ENCODE measurements at places on chromosomes 7 and 10.

DNA sequence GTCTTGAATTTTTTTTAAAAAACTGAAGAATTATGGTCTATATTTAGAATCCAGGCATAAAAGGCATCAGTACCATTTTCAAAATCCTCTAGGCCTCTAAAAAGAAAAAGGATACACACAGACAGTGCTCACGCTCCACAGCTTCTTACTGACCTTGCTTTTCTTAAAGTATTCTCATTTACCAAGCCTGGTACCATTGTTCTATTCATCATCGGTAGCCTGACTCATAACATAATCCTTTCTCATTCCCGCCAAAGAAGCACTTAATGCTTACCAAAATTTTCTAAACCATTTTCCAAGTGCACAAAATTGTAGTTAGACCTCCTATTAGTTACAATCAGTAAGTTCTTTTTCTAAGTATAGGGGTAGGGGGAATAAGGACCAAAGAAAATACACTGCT is 54.6 kb downstream of the ATE1 start:
- no peak for DNase-seq

- no peak for DNase-seq
Measured at GRCh38 chr7:37108615-37109014, 340.0 kb downstream of the ELMO1 start.

DNA sequence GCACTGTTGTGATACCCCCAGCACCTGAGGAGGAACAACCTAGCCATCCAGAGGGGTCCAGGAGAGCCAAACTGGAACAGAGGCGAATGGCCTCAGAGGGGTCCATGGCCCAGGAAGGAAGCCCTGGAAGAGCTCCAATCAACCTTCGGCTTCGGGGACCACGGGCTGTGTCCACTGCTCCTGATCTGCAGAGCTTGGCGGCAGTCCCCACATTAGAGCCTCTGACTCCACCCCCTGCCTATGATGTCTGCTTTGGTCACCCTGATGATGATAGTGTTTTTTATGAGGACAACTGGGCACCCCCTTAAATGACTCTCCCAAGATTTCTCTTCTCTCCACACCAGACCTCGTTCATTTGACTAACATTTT is 1.6 kb upstream of the CASP2 start:
- no peak for DNase-seq

DNA sequence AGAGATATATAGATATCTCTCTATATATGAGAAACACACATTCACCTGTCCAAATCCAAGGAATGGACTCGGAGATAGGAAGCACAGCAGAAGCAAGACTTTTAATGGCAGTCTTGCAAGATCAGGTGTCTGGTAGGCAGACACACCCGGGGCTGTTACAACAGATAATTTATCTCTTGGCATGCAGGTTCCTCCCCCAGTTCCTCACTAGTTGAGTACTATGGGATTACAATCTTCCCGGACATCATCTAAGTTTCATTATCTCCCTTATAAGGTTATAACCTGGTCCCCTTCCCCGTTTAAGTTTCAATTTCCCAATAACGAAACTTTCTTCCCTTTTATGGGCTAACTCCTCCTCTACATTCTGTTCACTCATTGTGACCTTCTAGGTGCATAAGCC is 399.3 kb downstream of the PPP1R3A start:
- no peak for DNase-seq

DNA sequence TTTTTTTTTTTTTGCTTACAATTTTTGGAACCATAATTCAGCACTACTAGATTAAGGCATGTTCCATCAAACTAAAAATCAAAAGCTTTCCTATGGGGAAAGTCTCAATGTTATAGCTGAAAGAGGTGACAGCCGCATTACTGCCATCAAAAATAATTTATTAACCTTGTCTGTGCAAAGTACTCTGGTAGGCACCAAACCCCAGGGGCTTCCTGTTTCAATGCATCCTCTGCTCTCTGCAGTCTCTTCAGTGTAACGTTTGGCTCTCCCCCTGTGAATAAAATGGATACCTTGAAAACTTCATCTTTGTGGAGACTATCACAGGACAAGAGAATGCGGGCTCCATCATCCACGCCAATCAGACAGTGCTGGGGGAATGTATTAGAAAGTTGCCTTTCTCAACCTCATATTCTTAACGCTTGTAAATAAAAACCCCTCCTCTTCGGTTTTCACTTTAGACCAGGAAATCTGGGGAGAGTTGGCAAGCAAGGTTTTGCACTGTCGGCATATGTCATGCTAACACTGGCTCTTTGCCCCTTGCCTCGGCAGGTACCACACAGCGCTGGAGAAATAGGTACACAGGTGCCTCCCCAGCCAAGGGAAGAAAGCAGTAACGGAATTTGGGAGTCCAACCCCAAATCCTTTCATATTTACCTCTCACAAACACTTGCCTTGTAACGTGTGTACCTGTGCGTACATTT is 1.6 kb upstream of the NRG3 start:
- DNase-seq = no peak

DNA sequence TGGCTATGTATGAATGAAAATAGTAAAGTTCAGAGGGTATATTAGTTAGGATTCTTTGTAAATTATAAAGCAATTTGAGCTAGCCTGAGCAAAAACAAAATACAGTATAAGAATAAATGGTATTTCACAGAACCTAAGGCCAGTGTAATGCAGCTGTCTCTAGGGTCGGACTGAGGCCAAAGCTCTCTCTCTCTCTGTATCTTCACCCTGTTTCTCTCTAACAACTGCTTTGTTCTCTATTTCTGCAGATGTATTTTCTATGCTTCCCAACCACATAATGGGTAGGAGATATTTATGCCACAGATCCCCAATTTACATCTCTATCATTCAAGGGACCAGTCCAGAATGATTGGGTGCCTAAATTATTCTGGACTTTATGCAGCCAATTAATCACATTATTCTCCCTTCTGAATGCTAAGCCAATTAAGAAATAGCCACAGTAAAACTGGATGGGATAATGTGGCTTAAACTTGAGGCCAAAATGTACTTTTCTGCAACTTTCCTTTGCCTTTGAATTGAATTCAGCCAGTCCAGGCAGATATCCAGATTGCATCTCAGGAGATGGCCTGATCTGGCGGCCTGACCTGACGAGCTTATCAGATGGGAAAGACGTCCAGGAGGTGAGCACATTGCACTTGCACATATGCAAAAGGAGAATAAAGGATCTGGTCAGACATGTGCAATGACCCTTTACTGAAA is 24.6 kb upstream of the IMMP2L start:
- no peak for DNase-seq

DNA sequence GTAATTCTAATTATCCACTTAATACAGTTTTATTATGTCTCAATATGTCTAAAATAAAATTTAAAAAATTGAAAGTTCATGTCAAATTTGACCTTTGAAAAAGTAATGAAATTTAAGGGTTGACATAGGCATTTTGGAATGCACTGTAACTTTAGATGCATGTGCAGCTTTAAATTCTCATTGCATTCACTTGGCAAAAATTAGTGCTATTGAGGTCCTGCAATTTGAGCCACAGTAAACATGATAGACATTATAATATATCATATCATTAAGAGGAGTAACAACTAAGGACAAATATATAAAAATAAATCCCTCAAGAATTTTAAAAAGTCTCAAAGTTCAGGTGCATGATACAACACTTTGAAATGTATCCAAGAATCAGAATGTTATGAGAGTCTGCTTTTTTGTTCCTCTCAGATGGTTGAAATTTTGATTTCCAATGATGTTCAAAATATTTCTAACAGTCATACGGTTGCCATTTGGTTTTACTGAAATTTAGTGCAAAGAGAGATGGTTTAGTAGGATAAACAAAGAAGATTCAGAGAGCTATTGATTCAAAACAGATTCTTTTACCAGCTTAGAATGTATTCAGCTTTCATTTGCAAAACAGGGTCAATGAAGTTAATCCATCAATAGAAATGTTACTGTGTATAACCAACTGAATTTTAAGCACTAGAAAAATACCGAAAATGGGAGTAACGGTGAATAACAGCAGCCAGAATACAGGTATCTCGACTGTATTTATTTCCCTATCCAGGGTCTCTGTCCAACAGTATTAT is 71.8 kb downstream of the SEMA3A start:
- no peak for DNase-seq

- no peak for DNase-seq
Measured at GRCh38 chr10:69014171-69014570, 25.6 kb downstream of the KIFBP start.

DNA sequence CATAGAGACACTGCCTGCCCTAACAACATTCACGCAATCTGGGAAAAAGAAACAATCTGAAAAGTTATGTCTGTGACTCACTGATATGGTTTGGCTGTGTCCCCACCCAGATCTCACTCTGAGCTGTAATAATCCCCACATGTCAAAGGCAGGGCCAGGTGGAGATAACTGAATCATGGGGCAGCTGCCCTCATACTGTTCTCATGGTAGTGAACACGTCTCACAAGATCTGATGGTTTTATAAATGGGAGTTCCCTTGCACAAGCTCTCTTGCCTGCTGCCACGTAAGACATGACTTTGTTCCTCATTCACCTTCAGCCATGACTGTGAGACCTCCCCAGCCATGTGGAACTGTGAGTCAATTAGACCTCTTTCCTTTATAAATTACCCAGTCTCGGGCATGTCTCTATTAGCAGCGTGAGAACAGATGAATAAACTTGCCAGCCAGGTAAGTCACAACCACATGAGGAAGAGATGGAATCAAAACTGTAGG is 341.5 kb upstream of the AOAH start:
- DNase-seq = peak; percentile 60

- DNase-seq = no peak
Measured at GRCh38 chr10:67127441-67127840, 201.6 kb downstream of the LRRTM3 start.

- DNase-seq = no peak
Measured at GRCh38 chr10:64574371-64574770, 1053.2 kb downstream of the REEP3 start.

GRCh38 chr7:22137026-22137425 is 191.3 kb upstream of the CDCA7L start:
- DNase-seq = no peak

DNA sequence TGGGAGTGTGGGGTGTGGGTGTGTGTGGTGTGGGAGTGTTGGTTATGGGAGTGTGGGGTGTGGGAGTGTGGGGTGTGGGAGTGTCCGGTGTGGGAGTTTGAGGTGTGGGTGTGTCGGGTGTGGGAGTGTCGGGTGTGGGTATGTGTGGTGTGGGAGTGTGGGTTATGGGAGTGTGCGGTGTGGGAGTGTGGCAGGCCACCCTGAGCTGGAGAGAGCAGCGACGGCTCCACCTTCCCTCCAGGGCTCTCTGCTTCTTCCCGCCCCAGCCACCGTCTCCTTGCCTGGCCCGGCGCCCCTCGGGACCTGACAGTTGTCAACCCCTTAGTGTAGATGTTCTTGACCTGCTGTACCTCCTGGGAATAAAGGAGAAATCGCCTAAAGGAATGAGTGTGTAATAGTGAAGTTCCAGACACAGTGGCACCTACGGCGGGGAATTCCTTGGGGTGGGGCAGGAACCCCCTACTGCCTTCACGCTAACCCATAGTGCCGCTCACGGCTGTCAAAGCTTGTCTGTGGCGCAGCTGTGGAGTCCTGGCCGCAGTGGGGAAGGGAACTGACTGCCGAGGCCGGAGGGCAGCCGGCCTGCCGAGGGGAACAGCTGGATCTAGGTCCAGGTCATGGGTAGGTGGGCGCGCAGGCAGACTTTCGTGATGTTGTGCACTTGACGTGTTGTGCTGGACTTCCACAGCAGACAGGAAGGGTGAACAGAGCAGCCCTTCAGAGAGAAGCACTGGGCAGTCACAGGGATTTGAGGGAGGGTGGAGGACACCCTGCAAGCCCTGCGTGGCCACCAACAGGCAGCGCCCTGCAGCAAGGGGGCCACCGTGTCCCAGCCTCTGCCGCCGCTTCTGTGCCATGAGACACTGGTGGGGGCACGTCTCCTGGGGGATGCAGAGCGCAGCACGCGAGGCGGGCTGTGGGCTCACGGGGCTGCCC is 49.0 kb upstream of the EN2 start:
- DNase-seq = no peak

DNA sequence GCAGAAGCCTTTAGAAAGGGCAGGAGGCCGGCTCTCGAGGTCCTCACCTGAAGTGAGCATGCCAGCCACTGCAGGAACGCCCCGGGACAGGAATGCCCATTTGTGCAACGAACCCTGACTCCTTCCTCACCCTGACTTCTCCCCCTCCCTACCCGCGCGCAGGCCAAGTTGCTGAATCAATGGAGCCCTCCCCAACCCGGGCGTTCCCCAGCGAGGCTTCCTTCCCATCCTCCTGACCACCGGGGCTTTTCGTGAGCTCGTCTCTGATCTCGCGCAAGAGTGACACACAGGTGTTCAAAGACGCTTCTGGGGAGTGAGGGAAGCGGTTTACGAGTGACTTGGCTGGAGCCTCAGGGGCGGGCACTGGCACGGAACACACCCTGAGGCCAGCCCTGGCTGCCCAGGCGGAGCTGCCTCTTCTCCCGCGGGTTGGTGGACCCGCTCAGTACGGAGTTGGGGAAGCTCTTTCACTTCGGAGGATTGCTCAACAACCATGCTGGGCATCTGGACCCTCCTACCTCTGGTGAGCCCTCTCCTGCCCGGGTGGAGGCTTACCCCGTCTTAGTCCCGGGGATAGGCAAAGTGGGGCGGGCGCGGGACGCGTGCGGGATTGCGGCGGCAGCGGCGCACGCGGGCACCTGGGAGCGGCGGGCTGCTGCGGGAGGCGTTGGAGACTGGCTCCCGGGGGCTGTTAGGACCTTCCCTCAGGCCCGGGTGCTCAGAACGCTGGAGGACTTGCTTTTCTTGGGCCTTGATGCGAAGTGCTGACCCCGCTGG is at the start of gene FAS:
FAS (plus strand) TSS at position 415 of the 777 bp plus-strand sequence; CDS start at position 494, 79 bp downstream.
- DNase-seq = peak; percentile 88
